Upper lobe of left lung (tissue), 6 donors: ENCODE measurements at places on chromosomes 12 and 14. TPM values are rescaled to one million over a fixed set of nuclear protein-coding genes. Genes with fewer than 3 reads are reported as not detected.

ARHGAP9 gene
- total RNA-seq, result 34.7 TPM

SLC24A4 gene
- total RNA-seq, result 0.49 TPM

C1QL4 gene
- not detected for total RNA-seq

NUP37 gene
- 2.8 TPM for total RNA-seq

TGM1 gene
- 11.1 TPM for total RNA-seq

FCF1 gene
- total RNA-seq, result 32.5 TPM

MSI1 gene
- 0.43 TPM for total RNA-seq

ITGA7 gene
- total RNA-seq, result 10.1 TPM

DLGAP5 gene
- 0.39 TPM for total RNA-seq

ZFHX2 gene
- 1.7 TPM for total RNA-seq

CIROP gene
- not detected for total RNA-seq

PTPRQ gene
- total RNA-seq, result 15.6 TPM

TESPA1 gene
- 5.8 TPM for total RNA-seq

SERPINA9 gene
- not detected for total RNA-seq

KCNK10 gene
- not detected for total RNA-seq

ABCC9 gene
- 9.4 TPM for total RNA-seq
